Upper lobe of left lung (tissue), 6 donors: ENCODE measurements at places on chromosomes 2 and 18.

DNA sequence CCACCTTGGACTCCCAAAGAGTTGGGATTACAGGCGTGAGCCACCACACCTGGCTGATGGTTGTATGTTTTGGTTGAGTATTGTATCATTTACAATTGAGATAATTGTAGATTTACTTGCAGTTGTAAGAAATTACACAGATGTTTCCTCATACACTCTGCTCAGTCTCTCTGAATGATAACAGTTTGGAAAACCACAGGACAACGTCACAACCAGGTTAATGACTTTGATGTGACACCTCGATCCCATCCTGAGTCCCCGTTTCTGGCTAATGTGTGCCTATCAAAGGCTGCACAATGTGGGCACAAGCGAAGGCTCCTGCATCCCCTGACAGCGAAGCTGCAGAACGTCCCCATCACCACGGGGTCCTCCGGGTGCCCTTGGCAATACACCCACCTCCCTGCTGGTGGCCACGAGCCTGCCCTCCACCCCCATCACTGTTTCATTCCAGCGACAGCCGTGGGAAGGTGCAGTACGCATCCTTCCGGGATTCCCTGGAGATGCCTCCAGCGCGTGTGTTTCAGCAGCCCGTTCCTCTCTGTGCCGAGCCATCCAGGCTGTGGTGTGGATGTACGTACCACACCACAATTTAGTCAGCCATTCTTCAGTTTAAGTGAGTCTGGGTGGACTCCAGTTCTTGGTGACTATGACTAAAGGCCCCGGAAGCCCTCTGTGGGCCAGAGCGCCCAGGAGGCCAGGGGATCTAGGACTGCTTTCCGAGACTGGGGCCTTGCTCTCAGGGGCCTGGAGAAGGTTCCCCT lies 4.3 kb upstream of the PDCD1 start:
- H3K4me1 ChIP-seq, result peaks cover 21% of the 10 kb centered on the region
- H3K4me3 ChIP-seq, result peak overlapping the region; percentile 6
- peak overlapping the region; percentile 52 for H3K27ac ChIP-seq
- peak; percentile 36 for DNase-seq

DNA sequence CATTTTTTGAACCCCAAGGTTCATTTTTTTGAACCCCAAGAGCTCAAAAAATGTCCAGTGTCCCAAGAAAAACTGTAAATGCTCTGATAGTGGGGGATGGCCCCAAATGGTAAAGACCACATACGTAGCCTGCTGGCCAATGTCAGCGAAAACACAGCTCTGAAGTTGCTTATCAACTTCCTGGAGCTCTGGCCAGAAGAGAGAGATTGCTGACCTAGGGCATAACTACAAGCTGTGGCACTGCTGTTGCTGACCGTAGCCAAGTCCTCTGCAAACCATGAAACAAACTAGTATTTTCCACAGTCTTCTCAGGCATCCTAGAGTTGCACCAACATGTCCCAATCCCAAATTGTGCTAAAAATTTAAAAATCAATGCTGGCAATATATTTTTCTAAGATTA lies 50.9 kb downstream of the REEP1 start:
- DNase-seq, result no peak
- no peak overlapping the region for H3K27ac ChIP-seq
- H3K4me1 ChIP-seq, result no peaks in the 10 kb centered on the region
- no peaks in the 10 kb centered on the region for H3K36me3 ChIP-seq
- no peak overlapping the region for H3K4me3 ChIP-seq
- H3K27me3 ChIP-seq, result no peaks in the 10 kb centered on the region

DNA sequence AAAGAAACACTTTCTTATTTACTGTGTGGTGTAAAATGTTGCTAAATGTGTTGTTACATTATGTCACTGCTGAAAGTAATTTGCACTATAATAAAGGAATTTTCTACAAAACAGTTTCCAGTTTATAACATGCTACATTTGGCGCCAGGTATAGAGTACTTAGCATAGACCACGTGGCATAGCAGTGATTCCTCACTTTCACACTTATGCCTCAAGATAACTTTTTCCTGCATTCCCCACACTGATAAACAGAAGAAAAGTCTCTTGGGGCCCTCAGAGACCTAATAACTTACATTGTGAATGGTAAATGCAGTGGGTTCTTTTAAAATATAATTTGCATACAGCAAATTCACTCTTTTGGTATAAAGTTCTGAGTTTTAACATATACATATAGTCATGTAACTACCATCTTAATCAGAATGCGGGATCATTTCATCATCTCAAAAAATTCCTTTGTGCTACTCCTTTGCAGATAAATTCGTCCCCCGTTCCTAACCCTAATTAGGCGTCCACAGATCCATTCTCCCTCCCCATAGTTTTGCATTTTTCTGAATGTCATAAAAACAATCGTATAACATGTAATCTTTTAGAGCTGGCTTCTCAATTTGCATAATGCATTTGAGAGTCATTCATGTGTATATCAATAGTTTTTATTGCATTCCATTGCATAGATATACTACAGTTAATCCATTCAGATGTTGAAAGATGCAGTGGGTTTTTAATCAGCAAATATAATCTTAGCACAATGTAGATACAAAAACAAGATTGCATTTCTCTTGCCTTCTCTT lies 7.5 kb downstream of the LGALSL start:
- no peak for DNase-seq
- peak overlapping the region; percentile 17 for H3K27ac ChIP-seq
- H3K36me3 ChIP-seq, result peaks cover 33% of the 10 kb centered on the region
- peaks cover 4% of the 10 kb centered on the region for H3K4me1 ChIP-seq
- no peaks in the 10 kb centered on the region for H3K27me3 ChIP-seq

DNA sequence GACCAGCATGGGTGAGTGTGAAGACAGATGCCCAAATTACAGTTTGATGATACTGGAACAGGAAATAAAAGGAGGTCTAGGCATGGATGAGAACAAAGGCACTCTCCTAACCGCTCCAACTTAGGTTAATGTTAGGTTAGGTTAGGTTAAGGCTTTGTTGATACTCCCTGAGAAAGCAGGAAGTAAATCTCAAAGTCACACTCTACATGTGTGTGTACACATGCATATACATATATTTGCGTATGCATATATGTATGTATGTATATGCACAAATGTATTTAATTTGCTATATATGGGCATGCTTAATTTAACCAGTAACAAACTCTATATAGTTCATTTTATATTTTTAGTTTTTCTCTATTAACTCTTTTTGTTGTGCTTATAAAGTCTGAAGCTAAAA lies 139.3 kb downstream of the UPP2 start:
- H3K36me3 ChIP-seq, result no peaks in the 10 kb centered on the region
- H3K4me3 ChIP-seq, result no peak overlapping the region
- no peak for DNase-seq

DNA sequence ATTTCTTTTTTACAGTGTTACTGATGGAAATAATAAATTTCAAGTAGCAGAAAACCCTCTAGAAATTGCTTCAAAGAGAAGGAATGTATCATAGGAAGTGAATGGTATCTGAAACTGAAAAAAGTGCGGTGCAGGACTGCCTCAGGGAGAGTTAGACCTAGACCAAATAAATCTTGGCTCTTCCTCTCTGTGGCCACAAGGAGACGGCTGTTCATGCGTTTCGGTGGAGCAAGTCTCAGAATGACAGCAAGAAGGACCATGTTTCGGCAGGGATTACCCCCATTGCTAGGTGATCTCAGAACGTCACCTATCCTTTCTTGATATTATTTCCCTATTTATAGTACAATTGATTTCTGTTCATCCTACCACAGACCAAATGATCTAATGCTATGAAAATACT lies 522.3 kb downstream of the SOX11 start:
- H3K27me3 ChIP-seq, result no peaks in the 10 kb centered on the region
- no peaks in the 10 kb centered on the region for H3K36me3 ChIP-seq
- H3K27ac ChIP-seq, result no peak overlapping the region
- no peak overlapping the region for H3K4me3 ChIP-seq
- no peak for DNase-seq
